NCI-H2029 (cell line): ENCODE measurements at places on chromosomes 7 and 10.
A peak's percentile ranks its signal among the peaks of the same experiment; 100 is the strongest.

DNA sequence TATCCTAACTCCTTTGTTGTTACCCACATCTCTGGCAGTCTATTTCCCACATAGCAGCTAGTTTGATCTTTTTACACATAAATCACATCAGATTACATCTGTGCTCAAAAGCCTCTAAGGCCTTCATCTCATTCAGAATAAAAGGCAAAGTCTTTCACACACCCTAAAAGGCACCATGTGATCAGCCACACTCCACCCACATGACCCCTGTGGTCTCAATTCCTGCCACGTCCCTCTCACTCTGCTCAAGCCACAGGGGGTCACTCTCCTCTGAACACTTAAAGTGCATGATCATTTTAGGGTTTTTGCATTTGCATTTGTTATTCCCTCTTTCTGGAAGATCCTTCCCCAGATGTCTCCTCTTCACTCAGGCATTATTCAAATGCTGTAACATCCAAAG lies 30.8 kb downstream of the ELAPOR2 start:
- no peak for DNase-seq

DNA sequence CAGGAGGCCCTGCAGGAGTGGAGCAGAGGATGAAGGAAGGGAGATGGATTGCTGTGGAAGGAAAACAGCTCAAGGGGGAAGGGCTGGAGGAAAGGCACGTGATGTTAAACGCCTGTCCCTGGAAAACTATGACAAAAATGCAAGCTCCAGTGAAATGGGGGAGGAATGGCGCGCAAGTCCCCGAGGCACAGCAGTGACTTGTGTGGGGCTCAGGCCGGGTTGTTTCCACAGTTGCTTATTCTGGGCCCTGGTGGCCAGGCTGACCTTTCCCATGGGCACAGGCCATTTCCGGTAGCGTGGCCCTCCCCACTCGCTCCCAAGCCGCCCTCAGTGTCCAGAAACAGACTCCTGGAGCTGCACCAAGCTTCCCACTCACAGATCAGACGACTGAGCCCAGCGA lies 68.1 kb upstream of the PDGFA start:
- no peak for DNase-seq

- no peak for DNase-seq
These were observed 505.9 kb downstream of the TCERG1L start for GRCh38 chr10:130805635-130806030.

DNA sequence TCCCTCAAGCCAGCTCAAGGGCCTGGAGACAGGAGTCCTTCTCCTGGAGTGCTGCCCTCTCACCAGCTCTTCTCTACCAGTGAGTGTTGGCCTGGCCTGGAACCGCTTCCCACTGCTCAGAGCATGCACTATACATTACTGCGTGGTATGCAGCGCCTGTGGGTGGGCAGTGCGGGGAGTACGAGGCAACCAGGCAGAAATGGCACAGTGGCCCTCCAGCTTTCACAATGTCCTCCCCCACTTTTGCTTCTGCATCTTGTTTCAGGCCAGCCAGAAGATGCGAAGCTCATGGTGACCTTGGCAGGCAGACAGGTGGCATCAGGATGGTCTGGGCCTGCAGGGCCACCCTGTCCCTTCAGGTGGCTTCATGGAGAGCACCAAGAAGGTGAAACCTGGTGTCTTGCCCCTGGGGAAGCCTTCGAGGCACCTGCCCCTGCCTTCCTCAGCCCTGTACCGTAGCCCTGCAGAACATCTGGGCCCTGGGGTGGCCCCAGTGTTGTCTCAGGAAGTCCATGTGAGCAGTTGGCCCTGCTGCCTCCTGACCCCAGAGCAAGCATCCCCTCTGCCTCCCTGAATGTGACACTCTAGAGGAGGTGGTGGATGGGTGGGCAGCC lies 35.8 kb downstream of the RASGEF1A start:
- no peak for DNase-seq

- DNase-seq = no peak
These were observed 1.3 kb downstream of the HELLS start for GRCh38 chr10:94546901-94547185.

DNA sequence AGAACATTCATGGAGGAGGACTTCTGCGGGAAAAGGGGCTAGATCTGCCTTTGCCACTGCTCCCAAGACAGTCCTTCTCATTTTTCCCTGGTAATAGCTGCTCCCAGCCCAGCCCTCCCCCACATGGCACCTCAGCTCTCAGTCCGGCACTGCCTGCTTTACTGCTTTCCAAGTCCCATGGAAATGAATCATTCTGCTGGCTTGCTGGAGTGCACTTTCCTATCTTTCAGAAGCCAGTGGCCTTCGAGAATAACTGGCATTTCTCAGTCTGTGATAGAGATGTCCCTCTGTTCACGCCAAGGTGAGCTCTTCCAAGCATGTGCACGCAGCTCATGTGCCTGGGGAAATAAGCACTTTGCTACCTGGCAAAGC lies 61.4 kb downstream of the SYPL1 start:
- no peak for DNase-seq

DNA sequence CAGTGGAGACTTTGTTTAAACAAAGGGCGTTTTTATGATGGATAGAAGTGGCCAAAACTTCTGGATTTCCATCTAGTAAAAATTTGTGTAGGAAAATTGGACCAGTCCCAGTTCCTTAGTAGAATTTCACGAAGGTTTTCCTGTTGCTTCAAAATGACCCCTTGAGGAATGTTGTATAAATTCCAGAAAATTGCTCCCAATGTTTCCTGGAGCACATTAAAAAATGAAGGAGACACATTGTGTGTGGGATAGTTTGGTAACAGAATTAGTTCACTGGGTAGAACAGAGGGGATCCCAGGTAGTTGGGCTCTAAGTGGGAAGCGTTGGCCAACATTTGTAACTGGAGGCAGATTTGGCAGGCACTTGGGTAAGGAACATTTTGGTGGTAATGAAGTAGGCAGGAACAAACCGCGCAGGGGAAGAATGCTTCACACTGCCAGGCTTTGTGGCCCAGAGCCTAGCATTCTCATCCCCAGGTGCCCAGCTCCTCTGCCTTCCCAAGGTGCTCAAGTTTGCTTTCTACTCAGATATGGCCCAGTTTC lies 758.6 kb downstream of the AUTS2 start:
- DNase-seq = no peak

GRCh38 chr10:14584661-14585060 lies 190.0 kb downstream of the FAM107B start:
- no peak for DNase-seq

GRCh38 chr10:4588824-4589223 lies 237.2 kb upstream of the AKR1E2 start:
- DNase-seq = no peak

- no peak for DNase-seq
These were observed 675.5 kb downstream of the PARD3 start for GRCh38 chr10:34139559-34139958.

DNA sequence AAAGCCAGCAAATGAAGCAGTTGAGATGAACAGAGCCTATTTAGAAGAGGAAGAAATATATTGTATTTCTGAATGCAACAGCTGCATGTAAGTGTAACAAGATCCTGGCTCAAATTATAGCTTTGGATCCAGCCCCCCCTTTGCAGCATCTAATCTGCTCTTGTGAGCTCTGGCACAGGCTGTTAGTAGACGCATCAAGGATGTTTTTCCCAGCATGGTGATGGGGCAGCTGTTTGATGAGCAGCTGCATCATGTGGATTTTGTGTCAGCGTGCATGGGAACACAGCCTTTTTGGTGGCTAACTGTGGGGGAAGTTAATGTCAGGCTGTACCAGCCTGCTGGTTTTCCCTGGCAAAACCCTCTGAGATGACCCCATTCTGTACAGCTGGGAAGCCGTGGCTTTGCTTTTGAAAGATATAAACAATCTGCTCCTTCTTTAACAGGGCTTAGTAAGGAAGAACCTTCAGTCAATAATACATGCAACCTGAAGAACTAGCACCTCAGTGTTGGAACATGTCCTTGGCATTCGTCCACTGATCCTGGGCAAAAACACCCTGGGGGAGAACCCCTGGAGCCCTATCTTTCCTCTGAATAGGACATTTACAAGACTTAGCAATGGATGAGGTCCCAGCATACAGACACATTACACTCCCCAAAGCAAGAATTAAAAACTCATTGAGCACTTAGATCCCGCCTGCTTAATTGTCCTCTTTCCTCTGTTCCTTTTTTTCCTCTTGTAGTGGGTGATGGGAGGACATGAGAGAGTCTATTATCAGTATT lies 70.6 kb downstream of the NPS start:
- DNase-seq = peak; percentile 3

DNA sequence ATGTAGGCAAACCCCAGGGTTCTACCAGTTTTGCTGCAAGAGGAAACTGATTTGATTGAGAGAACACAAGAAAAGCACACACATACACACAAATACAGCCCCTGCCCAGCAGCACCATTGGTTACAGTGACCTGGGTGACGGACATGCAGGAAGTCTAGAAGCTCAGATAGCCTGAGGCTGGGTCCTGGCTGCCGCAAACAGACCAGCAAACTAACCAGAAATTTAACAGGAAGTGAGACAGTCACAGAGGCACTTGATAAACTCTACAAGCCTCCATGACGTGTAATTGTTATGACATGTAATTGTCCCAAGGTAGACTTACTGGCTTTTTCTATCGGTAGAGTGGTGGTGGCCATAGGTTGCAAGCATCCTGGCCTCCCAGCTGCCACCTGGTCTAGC lies 58.9 kb downstream of the PRKAR2B start:
- DNase-seq = no peak

GRCh38 chr10:44660271-44660670 lies 250.9 kb upstream of the TMEM72 start:
- no peak for DNase-seq

- DNase-seq = no peak
These were observed 160.1 kb upstream of the TNS3 start for GRCh38 chr7:47741984-47742383.

DNA sequence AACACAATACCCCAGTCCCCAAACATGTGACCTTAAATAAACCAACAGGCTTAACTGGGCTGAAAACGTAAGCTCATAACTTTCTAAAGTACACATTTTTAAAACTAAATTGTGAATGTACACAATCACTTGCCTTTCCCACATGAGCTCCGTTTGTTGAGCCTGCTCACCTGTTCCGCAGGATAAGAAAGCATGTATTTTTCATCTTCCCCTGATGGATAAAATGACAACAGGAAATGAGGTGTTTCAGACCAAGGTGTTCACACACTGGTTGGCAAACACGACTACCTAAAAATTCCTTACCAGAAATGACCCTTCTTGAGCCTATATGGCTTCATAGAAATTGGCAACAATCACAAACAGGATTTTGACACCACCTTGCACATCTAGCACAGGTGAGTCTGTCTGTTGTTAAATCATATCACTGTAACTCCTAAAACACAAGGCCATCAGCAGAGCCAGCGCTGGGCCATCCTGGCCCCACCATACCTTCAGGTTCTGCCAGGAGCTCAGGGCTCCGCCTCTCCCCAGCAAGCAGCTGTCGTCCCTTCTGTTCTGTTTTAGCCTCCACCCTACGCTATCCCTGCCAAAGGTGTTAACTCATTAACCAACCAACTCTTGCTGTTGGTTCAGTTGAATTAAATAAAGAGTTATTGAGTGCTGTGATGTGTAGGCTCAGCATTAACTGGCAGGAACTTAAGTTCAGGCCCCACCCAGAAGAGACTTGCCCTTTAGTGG lies 73.6 kb upstream of the RNF32 start:
- no peak for DNase-seq

DNA sequence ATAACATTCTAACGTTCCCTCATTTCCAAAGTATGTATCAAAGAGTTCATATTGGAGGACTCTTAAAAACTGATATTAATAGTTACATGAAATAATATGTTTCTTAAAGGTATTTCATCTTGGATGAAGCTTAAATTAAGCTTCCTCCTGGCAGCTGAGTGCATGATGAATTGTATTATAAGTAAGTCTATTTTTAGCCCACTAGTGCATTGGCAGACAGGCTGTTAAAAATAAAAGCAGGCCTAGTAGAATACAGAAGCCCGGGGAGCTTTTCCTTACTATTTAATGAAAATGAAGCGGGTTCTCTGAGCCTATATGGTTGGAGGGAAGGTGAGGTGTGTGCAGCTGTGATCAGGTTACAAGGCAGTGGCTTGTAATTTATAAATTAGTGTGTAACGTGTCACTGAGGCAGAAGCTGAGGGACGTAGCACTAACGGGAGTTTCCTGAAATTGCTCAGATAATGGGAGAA lies 130.7 kb upstream of the KMT2E start:
- DNase-seq = no peak

GRCh38 chr10:104254493-104255310 lies at the start of gene GSTO1:
GSTO1 (plus strand) TSS chr10:104254892; CDS start chr10:104254929, 37 bp downstream.
- peak; percentile 6 for DNase-seq

GRCh38 chr10:71685554-71686232 lies 33.9 kb downstream of the C10orf105 start:
- no peak for DNase-seq

GRCh38 chr7:5437348-5437892 lies 13.8 kb upstream of the TNRC18 start:
- DNase-seq = no peak

DNA sequence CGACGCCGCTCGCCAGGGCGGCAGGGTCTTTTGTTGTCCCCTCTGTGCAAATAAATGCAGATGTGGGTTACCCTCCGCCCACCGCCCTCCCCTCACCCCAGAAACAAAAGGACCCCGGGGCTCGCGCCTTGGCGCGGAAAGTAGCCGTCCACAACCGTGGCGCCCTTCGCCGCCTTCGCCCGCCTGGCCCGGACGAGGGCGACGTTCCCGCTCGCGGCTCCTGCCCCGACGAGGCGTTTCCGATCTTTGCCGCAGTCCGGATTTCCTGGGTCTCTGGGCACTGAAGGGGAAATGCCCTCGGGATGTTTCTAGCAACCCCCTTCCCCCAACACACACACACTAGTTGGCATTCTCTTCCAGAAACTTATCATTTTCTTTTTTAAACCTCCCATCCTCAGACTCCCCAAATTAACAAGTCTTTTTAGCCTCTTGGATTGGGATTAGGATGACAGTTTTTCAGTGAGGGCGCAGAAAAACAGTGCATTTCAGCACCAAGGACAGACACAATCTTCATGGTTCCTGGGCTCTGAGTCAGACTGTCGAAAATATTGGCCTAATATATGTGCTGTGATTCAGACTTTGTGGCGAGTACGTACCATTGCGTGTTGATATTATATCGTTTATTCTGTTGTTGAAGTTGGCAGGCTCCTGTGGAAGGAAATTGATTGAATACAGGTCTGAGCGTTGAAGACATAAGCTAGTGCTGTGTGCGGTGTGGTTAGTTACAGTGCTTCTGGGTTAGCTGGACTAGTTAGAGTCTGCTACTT lies 771 bp downstream of the PHYHIPL start:
- peak; percentile 35 for DNase-seq

DNA sequence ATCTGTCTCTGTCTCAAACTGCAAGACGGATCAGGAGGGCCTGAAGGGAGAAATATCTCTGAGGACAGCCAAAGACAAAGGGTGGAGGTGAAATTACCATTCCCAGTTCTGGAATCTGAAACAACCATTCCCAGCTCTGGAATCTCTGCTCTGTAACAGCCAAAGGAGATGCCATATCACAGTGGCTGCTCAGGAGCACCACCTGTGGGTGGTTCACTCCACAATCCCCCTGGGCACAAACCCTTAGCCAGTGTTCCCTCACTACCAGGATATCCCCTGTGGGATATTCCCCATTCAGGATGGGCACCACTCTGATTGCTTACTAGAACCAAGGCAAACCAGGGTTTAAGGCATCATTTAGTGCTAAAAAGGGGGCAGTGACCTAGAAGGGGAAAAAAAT lies 199.0 kb downstream of the HTR7 start:
- DNase-seq = no peak

GRCh38 chr7:44534501-44534900 lies 6.6 kb downstream of the NPC1L1 start:
- peak; percentile 49 for DNase-seq

- no peak for DNase-seq
These were observed 13.3 kb downstream of the MAP3K8 start for GRCh38 chr10:30447125-30447799.

- DNase-seq = peak; percentile 17
These were observed 58.6 kb downstream of the ZMIZ1 start for GRCh38 chr10:79127151-79127961.
